M059J (cell line): ENCODE measurements at places on chromosomes 2 and 18. TPM values are rescaled to one million over a fixed set of nuclear protein-coding genes. Genes with fewer than 3 reads are reported as not detected.
A peak's percentile ranks its signal among the peaks of the same experiment; 100 is the strongest.

Gene C1QL2
- total RNA-seq, result not detected in 2 replicates

- DNase-seq, result no peak
These were observed 75.5 kb downstream of the SLC39A10 start for GRCh38 chr2:195732574-195732973.

Gene SPEG
- total RNA-seq, result 9.8 and 13.9 TPM in 2 replicates

Gene PLCL1
- total RNA-seq, result 0.02 TPM in 1 of 2 replicates, not detected in the other

- peak; percentile 65 for DNase-seq
These were observed 63.0 kb upstream of the STPG4 start for GRCh38 chr2:47218066-47218581.

DNA sequence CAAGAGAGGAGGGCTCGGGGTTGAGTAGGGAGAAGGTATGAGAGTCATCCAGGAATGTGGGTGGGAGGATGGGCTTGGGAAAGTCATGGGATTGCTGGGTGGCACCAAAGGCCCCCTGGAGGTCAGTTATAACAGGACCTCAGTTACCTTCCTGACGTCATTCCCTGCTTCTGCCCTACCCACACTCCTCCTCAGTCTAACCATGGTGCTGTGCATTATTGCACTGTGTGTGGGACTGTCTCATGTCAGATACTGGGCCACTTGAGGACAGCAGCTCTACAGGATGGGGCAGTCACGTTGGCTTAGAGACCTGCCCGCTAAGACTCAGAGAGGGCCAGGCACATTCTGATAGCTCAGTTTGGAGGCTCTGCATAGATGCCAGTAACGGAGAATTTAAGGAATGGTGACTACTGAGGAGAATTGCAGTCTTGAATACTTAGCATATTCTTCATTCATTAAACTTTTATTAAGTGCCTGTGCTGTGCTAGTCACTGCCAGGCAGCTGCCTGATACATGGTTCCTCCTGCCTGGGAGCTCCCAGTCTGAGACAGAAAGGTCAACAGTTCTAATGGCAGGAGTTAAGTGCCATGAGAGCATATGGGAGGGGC is 90.5 kb downstream of the LAMA3 start:
- DNase-seq, result peak; percentile 7

Gene THSD7B
- total RNA-seq, result 0.05 and 0.12 TPM in 2 replicates

- peak; percentile 94 for DNase-seq
These were observed 1.0 kb downstream of the ACVR1 start for GRCh38 chr2:157874997-157875640.
